Activated naive CD4-positive, alpha-beta T cell treated with anti-CD3 and anti-CD28 coated beads, Interleukin-2, amount 50 U/mL, for 72 hours (primary cell): ENCODE measurements at places on chromosomes 2 and 18.

DNA sequence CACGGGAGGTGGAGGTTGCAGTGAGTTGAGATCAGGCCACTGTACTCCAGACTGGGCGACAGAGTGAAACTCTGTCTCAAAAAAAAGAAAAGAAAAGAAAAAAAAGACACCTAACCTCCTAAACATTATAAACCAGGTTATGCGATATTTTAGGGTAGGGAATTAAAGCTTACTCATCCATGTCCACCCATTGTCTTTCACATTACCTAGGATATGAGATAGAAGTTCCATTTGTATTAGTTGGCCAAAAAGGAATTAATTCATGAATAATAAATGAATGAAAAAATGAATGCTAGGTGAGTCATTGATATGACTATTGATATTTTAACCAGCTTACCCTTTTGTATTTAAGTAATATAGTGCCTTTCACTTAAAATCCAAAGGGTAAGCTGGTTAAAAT is 132.9 kb downstream of the FAM161A start:
- DNase-seq, result no peak

DNA sequence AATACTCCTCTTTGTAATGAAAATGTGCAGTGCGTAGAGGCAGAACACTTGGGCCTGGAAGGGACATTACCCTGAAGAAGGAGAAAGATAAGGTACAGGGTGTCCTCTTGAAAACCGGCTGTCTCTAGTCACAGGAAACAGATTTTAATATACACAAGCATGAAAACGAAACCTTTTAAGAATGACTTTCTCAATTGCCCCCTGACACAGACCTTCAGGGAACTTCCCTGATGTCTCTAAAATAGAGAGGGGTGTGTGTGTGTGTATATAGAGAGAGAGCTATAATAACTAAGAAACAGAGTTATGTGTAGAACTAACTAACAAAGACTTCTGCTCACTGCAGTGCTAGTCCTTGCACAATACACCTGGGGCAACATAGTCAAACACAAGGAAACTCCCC is 780.0 kb downstream of the CNTNAP5 start:
- no peak for DNase-seq

- no peak for DNase-seq
These were observed 269.7 kb upstream of the APCDD1 start for GRCh38 chr18:10184776-10185175.

DNA sequence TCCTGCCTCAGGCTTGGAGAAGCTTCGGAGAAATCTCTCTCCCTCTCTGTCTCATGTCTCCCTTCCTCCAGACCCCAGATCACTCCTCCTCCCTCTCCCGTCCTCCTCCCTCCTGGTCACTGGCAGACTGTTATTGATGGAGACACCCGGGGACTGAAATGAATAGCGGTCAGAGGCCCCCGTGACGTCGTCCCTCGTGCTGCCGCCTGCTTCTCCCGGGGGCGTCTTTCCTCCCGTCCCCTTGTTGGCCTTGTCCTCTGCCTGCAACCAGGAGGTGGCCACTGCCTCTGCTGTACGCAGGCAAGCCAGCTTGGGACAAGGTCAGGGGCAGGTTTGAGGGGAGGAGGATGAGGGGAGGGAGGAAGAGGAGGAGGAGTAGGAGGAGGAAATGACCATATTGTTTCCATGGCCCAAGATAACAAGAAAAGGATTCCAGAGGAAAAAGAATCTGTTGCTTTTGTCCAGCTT is 78.2 kb downstream of the CELF4 start:
- DNase-seq, result no peak

- no peak for DNase-seq
These were observed 14.6 kb upstream of the LTBP1 start for GRCh38 chr2:32931945-32932709.

DNA sequence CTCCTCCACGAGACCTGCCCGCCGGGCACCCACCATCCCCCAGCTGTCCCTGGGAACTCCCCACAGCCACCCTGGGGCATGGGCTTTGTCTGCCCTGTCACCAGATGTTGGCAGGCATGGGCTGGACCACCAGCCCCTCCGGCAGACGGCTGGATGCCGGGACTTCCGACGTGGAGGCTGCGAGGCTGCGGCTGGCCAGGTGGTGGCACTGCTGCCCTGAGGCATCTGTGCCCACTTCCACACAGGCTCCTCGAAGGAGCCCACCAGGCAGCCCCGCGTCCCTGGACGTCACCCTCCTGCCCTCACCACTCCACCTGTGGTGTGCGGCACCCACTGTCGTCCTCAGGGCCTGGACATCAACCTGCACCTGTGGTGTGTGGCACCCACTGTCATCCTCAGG is 319.9 kb upstream of the SALL3 start:
- no peak for DNase-seq

GRCh38 chr2:3597567-3597966 is 2.7 kb downstream of the COLEC11 start:
- no peak for DNase-seq

DNA sequence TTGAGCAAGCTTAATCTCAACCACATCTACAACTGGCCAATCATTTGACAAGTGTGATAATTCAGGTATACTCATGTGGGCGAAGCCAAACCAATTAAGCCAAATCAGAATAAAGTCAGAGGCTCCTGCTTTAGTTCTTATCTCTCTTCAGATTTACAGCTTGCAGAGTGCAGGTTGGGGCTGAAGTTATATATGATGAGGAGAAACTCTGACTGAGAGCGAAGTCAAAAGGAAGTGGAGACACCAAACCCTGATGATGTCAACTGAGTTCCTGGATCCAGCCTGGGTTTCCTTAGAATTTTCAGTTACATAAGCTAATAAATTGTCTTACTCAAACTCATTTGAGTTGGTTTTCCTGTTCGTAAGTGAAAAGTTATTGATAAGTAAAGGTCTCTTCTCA is 73.9 kb downstream of the ASXL2 start:
- DNase-seq, result no peak

DNA sequence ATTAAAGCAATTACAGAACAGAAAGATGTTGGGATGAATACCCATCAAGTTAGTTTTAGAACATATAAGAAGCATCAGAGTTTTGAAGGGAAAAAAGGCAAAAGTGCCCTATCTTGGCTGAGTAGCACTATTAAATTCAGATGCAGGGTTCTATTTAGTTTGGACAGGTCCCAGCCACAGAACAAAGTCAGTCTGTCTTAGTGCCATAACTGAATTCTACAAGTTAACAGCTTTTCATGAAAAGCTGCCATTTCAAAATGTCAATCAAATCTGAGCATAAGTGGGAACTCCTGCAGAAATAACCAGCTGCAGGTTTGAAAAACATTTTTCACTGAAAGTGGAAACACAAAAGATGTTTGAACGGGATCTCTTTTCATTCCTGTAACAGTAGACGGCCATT is 160.4 kb downstream of the SRBD1 start:
- no peak for DNase-seq

DNA sequence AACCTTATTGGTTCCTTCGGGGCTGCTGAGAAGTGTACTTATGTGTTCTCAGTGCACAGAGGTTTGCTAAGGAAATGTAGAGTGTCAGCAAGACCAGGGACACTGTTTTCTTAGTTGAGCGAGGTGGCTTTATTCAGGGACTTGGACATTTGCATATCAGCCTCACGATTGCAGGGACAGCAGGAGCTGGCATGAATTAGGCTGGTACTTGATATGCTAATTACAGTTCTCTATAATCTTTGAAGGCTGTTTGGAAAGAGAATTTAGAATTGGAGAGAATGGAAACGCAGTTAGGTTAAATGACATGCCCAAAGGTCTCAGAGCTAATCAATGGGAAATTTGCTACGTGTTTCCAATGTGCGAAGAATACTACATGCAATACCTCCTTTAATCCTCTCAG is 18.7 kb upstream of the MTCL1 start:
- DNase-seq, result no peak

GRCh38 chr2:31865215-31865614 is 145.6 kb downstream of the MEMO1 start:
- no peak for DNase-seq

GRCh38 chr2:199804831-199805230 is 46.2 kb downstream of the FTCDNL1 start:
- DNase-seq, result no peak
